Stomach (tissue), 19 donors: ENCODE measurements at places on chromosomes 12 and 14. TPM values are rescaled to one million over a fixed set of nuclear protein-coding genes. Genes with fewer than 3 reads are reported as not detected.
A peak's percentile ranks its signal among the peaks of the same experiment; 100 is the strongest.

The FGD6 gene
- 1.5 TPM for polyA plus RNA-seq

The PCNX4 gene
- polyA plus RNA-seq = 9.2 TPM

The HAL gene
- polyA plus RNA-seq = 0.23 TPM

The TMEM253 gene
- 1.1 TPM for polyA plus RNA-seq

The LHX5 gene
- 0.43 TPM for polyA plus RNA-seq

The NFE2 gene
- polyA plus RNA-seq = not detected

The SERPINA3 gene
- polyA plus RNA-seq = 109 TPM

The NTN4 gene
- 10.5 TPM for polyA plus RNA-seq

The PPFIA2 gene
- polyA plus RNA-seq = 0.15 TPM

The ASCL1 gene
- polyA plus RNA-seq = 0.37 TPM

The TMTC3 gene
- 1.7 TPM for polyA plus RNA-seq

The BCAT1 gene
- polyA plus RNA-seq = 4.4 TPM

The SERPINA1 gene
- polyA plus RNA-seq = 37.6 TPM

GRCh38 chr14:69242311-69243224 lies 17.4 kb upstream of the GALNT16 start:
- DNase-seq = peak; percentile 85

DNA sequence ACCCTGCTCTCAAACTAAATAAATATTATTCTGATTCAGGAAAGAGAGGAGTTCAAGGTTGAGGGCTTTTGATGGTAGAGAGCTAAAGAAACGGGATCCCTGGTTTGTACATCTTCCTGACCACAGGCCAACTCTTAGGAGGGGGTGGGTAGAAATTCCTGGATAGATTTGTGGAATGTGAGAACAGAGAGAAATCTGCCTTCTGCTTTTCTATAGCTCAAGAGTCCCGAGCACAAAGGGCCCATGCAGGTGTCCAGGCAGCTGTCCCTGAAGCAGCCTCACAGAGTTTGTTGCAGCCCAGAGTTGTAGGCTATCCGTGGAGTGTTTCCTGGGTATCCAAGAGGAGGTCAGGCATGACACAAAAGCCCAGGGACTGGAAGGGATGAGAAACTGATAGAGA lies 198.6 kb downstream of the BCAT1 start:
- no peak for DNase-seq

DNA sequence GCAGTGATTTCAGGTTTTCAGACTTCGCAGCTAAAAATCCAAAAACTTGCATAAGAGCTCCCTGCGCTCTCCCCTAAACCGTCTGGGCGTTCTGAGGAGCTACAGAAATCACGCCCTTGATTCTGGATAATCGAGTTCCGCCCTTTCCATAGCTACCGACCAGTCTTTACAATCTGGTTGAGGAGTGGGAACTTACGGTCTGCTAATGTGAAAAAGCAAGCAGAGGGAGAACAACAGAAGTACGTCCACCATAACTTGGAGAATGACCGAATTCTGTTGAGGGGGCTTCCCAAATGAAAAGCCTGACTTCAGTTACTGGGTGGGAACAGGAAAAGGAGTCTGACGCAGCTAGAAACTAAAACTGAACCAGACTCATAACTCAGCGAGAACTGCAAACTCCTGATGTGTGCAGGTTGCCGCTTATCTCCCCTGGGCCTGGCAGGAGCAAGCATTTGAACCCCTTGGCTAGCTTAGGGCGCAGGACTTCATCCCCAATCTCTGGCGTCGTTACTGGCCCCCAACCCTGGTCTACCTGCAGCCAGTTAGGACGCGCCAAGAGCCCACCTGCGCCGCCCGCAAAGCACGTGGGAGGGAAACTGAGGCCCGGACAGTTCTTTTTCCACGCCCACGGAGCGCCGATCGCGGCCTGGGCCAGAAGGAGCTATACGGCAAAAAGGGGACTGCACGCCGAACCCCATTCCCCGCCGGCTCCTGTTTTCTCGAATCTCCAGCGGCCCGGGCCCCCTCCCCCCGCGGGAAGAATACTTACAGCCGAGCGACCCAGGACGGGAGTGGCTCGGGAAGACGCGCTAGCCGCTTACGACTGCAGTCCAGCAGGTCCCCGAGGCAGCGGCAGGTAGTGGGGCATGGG lies 838 bp downstream of the LRIG3 start:
- DNase-seq = peak; percentile 83

DNA sequence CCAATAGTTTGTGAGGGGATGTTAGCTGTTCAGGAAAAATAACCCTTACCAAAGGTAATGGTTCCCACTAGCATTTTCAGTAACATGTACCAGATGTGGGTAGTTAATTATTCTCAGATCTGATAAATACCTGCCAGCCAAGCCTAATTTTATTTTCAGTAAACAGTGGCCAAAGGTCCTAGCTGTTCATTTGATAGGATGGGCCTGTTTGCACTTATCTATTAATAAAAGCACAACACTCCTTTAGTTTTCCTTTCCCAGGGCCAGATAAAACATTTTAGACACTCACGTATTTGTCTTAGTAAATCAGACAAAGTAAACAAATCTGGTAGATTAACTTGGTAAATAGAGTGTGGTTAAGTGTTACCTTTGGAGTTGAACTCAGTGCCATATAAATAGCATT lies 345.1 kb downstream of the RAD51B start:
- peak; percentile 61 for DNase-seq

GRCh38 chr14:104162495-104162894 lies 24.1 kb downstream of the KIF26A start:
- no peak for DNase-seq

- no peak for DNase-seq
These were observed 133.1 kb downstream of the CACNA1C start for GRCh38 chr12:2185751-2186341.

DNA sequence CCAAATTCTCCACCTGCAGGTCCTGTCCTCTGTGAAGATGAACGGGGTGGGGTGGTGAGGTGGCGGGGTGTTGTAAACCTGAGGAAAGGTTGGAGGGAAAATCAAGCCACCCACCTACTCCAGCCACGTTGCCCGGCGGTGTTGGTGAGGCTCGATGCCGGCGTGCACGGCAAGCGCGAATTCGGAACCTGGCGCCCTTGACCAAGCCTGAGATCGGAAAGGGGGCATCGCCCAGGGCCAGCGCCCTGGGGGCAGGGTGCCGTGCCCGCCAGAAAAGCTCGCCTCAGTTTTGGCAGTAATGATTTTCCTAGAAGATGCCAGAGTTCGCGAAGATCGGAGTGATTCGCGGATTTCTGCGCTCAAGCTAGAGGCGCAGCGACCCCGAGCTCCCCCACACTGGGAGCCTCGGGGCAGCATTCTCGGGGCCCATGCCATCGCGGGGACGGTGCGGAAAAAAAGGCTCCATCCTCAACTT lies 817 bp downstream of the STXBP6 start:
- DNase-seq = no peak

GRCh38 chr12:68349220-68349621 lies 17.1 kb upstream of the MDM1 start:
- no peak for DNase-seq

DNA sequence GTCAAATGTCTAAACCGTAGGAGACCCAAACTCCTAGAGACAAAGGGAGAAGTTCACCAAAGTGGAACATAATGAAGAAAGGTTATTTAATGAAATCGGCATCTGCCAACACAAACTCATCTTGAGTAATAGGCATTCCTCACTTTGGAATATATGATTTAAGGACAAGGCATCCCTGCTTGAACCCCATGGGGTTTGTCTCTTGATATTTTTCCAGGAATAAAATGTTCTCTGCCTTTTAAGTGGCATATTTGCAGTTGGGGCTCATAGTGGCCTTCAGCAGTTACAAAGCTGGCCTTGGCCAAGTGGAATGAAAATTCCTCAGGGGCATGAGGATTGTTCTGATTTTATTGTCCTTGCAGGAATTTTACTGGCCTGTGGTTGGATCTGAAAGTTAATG lies 7.1 kb downstream of the POP5 start:
- no peak for DNase-seq

- DNase-seq = no peak
These were observed 5.8 kb upstream of the PUS1 start for GRCh38 chr12:131923260-131923659.

GRCh38 chr12:117874842-117875434 lies 93.9 kb downstream of the KSR2 start:
- peak; percentile 74 for DNase-seq

DNA sequence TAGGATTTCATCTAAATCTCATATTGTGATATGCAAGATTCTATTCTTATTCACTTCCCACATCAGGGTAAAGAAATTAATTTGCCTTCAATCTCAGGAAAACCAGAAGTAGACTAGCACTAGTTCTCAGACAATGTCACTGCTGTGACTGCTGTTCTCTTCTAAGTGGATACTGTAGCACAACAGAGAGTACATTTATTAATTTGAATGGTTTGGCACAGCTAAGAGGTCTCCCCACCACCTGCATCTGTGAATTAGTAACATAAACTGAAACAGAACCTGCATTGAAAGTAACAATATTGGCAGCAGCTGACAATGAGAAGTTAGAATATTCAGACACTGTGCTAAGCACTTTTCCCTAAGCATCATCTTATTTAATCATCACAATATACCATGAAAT lies 253.1 kb downstream of the PDZRN4 start:
- DNase-seq = no peak

GRCh38 chr12:64522316-64522715 lies 70.4 kb downstream of the TBK1 start:
- no peak for DNase-seq

DNA sequence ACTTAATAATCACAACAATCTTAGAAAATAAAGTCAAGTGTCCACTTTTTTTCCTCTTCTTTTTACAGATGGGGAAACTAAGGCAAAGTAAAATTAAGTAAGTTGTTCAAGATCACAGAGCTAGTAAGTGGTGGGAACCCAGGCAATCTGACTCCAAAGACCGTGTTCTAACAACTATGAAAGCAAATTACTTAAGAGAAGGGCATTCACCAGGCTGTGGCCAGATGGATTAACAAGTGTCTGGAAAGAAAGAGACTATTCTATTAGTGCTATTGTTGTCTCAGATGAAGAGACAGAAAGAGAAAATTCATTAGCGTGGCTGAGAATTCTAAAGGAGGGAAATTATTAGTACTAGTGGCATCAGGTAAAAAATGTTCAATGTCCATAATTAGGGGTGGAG lies 48.5 kb downstream of the FGD6 start:
- no peak for DNase-seq

DNA sequence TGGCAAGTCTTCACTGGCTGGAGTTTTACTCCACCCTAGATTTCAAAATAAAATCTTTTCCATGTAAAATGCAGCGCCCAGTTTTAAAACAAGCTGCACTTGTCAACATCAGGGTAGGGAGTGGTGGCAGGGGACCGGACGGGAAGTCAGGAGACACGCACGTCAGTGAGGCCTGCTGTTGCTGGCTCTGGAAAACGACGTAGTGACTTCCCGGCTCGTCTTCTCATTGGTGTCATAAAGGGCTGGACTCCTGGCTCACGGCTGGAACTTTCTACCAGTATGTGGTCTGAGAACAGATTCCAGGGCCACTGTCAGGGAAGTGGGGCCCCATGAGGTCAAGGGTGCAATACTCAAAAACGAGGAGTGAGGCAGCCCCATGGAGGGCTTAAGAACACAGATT lies 64.2 kb upstream of the FOXN3 start:
- DNase-seq = peak; percentile 71

GRCh38 chr14:69694730-69695281 lies 72.1 kb upstream of the SRSF5 start:
- DNase-seq = no peak

DNA sequence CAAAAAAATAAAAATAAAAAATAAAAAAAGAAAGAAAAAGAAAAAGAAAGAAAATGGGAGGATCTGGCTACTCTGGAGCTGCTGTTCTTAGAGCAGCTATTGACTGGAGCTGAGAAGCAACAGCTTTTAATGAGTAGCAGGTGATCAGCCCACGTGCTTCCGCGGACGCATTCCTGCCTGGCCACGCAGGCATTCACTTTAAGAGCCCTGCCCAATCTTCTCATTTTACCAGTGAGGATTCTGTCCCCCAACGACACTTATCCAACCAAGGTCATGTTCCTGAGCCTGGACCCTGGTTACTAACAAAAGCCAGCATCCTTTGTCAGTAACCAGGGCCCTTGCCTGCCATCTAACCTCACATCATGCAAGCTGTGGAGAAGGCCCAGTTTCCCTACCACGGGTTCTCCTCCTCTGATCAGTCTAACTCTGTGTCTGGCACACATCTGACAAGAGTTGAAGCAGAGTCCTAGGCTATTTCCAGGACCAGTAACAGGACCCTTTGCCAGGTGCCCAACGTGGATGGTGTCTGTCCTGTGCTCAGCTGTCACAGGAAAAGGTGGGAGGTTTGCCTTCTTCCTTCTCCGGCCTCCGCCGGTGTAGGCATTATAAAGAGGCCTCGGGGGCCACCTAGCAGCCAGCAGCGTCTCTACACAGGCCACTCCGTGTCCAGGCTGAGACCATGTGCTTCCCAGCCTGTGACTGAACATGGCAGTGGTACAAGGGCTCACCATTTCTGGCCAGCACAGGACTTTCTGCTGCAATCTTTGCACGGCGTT lies 60.9 kb upstream of the GPATCH2L start:
- no peak for DNase-seq

- no peak for DNase-seq
These were observed 128.5 kb downstream of the KCNK10 start for GRCh38 chr14:88194531-88194930.

- DNase-seq = peak; percentile 86
These were observed 3.3 kb downstream of the PPP1R3E start for GRCh38 chr14:23299211-23299957.

- no peak for DNase-seq
These were observed 137.6 kb downstream of the GRIN2B start for GRCh38 chr12:13843841-13844240.

DNA sequence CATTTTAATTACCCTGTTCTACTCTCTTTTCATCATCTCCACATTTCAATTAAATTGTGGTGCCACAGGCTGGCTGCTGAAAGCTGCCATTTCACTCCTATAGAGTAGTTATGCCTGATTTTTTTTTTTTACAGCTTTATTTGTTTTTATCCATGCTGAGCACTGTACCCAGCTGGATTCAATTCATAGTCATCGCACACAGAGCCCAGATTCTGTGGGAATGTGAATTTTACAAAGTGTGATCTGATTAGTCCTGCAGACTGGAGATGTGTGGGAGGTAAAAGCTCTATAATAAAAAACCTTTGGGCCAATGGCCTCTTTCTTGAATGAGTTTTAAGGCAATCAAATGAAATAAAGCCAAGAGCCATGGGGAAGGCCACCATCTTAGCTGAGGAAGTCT lies 190.2 kb downstream of the ANO4 start:
- no peak for DNase-seq

DNA sequence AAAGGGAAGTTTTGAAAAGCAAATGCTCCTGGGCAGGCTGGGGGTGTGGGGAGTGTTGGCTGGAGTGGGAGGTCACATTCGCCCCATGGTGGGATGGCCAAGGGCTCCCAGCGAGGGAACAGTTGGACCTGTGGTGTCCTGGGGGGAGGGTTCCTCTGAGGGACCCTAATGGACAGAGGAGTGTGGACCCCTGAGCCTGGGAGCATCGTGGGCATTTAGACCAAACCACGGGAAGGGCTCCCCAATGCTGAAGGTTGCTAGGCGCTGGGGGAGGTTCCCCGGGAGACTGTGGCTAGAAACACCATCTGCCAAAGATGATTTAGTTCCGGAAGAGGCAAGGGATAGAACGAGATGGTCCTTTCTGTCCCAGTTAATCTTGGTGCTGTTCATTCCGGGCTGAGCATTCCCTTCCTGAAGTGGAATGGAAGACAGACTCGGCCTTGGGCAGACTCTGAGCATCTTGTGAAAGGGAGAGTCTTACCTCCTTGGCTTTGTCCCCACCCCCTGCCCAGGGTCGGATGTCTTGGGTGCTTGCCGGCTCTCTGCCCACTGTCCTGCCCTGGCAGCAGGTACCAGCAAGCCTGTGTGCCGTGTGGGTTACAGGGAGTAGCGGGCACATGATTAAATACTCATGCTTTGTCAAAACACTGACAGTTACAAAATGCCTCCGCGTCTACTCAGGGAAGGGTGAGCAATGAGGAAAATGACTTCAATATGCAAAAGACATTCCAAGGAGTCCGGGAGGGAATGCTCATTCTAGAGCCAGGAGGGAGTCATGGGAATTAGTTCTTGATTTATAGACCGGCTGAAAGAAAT lies 215.9 kb downstream of the CACNA1C start:
- no peak for DNase-seq
